H1 (cell line): ENCODE measurements at places on chromosomes 16 and 17. TPM values are rescaled to one million over a fixed set of nuclear protein-coding genes. Genes with fewer than 3 reads are reported as not detected.

- no peak for DNase-seq
Measured at GRCh38 chr16:85527042-85527766, 85.9 kb upstream of the GSE1 start.

DNA sequence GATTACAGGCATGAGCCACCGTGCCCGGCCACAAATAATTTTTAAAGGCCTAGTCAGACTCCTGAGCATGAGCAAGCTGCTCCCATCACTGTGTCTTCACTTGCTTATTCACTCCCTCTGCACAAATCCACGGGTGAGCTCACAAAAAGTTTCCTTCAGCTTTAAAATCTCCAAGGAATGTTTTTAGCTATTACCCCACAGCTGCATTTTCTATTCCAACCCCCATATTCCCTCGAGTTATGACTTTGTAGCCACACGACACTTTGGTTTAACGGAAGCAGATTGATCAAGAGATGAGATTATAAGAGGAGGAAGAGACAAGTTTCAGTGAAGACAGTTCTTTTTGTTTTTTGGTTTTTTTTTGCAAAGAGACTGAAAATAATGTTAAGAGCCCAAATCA lies 49.1 kb upstream of the SLC25A19 start:
- DNase-seq, result no peak

DNA sequence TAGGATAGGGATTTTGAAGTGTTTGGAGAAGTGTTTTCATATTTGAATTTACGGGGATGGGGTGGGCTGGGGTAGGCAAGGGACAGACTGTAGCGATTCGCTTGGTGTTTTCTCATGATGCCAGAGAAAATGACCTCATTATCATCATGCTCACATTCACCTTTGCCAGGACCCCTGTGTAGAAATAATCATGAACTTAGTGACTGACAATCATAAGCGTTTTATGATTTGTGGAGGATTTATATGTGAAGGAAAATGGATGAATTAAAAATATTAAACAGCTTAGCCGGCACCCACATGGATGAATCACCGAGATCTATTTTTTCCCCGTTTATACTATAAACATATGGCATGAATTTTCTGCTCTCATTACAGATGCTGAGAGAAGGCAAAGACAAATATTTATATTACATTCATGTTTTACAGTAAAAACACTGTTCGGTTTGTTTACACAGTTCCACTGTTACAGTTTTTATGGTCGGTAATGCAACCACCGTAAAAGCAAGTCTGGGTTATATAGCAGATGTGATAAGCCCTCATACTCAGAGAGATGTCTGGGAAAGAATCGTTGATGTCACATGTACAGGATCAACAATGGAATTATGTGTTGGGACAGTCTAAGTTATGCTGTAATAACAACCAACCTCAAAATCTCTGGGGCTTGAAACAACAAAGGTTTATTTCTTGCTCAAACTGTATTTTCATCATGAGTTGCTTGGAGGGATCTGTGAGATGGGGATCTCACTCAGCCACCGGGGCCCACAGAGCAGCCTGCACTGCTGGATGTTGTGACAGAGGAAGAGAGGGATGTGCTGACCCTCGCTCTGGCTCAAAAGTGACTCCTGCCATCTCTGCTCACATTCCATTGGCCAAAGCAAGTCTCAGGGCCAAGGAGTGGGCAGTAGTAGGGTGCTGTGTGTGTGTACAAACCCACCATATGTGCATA lies 85.1 kb downstream of the WWOX start:
- DNase-seq, result peak; percentile 22

DNA sequence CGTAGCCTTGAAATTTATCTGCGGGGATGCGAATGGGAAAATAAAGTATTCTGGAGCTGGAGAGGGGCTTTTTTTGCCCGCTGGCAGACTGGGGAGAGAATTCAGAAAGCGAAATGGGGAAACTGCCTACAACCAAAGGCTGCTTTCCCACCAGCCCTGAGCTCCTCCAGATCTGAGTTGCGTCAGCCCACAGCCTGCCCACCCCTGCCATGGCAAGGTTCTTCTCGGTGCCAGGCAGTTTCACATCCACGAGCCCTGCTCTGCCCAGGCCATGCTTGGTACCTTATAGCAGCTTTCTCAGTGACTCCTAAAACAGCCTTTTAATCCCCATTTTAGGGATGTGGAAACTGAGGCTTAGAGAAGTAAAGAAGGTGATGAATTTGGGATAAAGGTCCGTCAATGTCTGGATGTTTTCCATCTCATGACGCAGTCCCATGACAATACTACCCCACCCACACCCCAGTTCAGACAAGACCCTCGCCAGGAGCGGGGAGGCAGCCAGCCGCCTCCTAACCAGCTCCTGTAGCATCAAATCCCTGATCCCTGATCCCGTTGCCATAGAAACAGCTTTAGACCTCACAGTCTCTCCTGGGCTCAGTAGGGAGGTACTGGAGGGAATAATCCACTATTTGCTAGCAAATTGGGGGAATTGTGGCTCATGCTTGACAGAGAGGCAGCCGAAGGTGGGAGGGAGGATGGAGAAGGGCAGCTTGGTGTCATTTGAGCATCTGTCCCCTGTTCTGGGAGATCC lies 113.5 kb downstream of the MGAT5B start:
- no peak for DNase-seq

- DNase-seq, result no peak
Measured at GRCh38 chr16:1224558-1224957, 510 bp downstream of the TPSG1 start.

GRCh38 chr17:27631411-27631760 lies 398 bp downstream of the LGALS9 start:
- DNase-seq, result no peak

GRCh38 chr17:76826330-76827068 lies 41.7 kb upstream of the MGAT5B start:
- DNase-seq, result no peak

GRCh38 chr16:54050459-54051210 lies 236.0 kb downstream of the IRX3 start:
- DNase-seq, result no peak

DNA sequence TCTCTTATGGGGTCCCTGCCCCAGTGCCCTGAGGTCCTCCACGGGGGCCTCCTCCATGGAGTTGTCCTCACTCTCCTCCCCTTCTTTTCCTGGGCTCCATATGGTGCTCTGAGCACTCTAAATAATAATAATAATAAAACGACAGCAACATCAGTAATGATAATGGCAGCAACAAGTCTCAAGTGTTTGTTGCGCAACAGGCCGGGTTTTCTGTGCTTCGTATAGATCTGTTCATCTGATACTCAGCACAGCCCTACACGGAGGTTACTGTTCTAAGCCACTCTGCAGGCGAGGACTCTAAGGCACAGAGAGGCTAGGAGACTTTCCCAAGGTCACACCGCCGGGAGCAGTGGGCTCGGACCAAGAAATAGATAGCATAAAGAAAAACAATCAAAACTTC lies 13.7 kb downstream of the CIBAR2 start:
- no peak for DNase-seq

DNA sequence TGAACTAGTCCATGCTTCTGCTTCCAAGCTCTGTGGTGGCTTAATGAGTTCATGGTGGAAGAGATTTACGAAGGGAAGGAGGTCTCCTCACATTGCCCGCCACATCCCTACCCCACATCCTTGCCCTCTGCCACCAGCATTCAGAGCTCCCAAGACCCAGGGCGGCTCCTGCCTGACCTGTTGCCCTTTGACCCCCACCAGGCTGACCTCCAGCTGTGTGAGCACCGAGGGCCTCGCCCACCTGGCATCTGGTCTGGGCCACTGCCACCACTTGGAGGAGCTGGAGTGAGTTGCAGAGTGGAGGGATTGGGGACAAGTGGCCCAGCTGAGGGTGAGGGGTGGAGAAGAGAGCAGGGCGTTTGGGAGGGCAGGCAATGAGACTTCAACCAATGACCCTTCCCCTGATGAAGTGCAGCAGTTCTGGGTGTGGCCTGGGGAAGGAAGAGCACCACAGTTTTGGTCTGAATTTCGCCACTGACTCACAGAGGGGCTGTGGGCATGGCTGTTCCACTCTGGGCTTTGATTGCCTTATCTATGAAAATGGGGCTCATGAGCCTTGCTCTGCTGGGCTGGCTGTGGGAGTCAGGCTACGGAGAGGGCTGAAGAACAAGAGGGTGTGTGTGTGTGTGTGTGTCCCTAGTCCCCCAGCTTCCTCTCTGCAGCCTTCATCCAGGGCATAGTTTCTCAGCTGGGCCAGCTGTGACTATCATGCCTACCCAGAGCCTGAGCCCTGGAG lies 22.6 kb upstream of the CPNE2 start:
- DNase-seq, result no peak

- DNase-seq, result peak; percentile 93
Measured at GRCh38 chr17:58755577-58756245, at the start of gene PPM1E. TSS of gene PPM1E (plus strand) at chr17:58755854.

DNA sequence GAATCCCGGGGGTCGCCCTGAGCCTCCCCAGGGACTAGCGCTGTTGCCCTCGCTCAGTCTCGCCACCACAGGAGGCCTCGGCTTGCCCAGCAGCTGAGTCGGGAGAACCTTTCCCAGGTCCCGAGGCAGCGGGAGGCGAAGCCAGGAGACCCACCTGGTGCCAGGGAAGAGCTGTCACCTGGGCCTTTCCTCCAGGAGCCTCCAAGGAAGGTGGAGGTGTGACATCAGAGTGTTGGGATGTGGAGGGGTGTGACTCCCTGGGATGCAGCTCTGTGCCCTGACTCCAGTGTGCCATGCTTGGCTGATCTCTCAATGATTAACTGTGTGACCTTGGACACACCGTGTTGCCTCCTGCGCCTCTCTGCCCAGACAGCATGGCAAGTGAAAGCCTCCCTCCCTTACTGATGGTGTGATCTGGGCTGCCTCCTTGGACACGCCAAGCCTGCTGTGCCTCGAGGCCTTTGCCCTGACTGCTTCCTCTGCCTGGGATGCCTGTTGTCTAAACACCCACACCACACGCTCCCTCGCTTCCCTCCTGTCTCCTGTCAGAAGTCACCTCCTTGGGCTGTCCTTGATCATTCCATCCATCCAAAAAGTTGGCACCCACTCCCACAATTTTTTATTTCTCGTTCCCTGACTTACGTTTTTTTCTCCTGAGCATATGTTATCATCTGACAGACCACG lies 88.0 kb downstream of the CMIP start:
- DNase-seq, result no peak

GRCh38 chr17:79838522-79839274 lies 542 bp downstream of the CBX4 start:
- DNase-seq, result no peak

DNA sequence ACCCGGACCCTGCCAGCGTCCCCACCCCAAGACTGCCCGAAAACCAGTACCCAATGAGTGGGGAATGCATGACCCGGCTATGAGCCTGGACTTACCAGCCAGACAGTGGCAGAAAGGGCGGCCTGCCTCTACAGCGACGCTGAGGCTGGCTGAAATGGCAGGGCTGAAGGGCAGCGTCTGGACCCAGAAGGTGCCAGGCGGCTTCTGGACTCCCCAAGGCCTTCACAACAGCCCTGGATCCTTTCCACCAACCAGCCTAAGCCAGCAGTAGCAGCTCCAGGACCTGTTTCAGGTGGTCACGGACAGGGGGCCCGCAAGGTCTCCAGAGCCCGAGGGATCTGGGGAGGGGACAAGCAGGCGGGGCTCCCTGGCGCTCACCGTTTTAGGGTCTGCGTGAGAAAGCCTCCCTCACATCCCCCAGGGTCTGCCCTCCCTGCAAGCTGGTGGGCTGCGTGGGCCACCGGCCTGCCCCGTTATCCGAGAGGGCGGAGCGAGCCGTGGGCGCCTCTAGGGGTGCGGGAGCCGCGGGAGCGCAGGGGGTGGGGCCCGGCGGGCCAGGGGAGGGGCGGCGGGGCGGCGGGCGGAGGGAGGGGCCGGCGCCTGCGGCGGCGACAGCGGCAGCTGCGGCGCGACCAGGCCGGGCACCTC lies at the start of gene RIPOR1:
TSS of gene RIPOR1 (plus strand) at position 608 of the 648 bp plus-strand sequence. CDS start 9,618 bp downstream, outside the sequence.
- DNase-seq, result no peak

DNA sequence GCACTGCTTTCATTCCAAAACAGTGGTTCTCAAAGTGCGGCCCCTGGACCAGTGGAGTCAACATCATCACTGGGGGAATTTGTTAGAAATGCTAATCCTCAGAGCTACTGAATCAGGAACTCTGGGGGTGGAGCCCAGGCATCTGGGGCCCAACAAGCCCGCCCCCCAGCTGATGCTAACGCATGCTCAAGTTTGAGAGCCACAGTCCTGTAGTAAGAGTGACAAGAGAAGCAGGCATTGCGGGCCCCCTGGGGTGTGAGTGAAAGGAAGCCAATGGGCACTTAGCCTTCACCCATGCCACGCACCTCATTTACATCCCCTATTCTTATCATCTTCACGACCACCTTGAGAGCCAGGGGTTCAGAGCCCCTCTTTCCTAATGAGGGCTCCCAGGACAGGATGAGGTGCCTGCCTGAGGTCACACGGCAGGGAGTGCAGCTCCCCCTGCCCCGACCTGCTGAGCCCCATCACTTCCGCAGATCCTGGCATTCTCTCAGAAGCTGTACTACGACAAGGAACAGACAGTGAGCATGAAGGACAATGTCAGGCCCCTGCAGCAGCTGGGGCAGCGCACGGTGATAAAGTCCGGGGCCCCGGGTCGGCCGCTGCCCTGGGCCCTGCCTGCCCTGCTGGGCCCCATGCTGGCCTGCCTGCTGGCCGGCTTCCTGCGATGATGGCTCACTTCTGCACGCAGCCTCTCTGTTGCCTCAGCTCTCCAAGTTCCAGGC lies 9.1 kb downstream of the CA4 start:
- no peak for DNase-seq

DNA sequence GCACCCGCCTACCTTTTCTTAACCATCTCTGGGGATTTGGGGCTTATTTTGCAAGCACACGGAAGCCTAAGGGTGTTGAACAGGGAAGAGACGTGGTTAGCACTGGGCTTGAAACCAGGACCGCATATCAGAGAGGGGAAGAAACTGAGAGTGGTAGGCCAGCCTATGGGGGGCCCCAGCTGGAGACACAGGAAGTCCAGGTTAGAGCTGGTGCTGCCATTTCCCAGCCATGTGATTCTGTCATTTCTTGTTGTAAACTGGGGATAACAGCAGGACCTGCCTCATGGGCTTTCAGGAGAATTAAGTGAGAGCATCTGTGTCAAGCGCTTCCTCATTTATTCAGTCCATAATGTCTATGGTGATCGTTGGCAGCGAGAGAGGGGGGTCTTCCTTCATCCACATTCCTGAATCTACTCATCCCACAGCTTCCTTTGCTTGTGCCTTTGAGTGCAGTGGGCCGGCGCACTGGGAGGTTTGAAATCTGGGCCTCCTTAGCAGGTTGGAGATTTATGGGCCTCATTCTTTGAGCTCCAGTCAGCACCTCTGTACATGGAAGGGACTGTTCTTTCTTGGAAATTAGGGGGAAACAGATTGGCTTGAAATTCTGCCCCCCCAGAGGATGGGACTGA lies 20.1 kb downstream of the NKD1 start:
- no peak for DNase-seq

The KCNJ16 gene
- total RNA-seq, result not detected in 2 replicates

The TVP23B gene
- 21.1 and 22.7 TPM in 2 replicates for total RNA-seq

The KCNAB3 gene
- 2.3 and 2.4 TPM in 2 replicates for total RNA-seq

The PRKCB gene
- 12.1 and 13.0 TPM in 2 replicates for total RNA-seq

The FLII gene
- total RNA-seq, result 300 and 324 TPM in 2 replicates

The HCRT gene
- total RNA-seq, result not detected in 2 replicates
